ENCODE measurements at places on chromosomes 11 and 22. TPM values are rescaled to one million over a fixed set of nuclear protein-coding genes. Genes with fewer than 3 reads are reported as not detected.

DNA sequence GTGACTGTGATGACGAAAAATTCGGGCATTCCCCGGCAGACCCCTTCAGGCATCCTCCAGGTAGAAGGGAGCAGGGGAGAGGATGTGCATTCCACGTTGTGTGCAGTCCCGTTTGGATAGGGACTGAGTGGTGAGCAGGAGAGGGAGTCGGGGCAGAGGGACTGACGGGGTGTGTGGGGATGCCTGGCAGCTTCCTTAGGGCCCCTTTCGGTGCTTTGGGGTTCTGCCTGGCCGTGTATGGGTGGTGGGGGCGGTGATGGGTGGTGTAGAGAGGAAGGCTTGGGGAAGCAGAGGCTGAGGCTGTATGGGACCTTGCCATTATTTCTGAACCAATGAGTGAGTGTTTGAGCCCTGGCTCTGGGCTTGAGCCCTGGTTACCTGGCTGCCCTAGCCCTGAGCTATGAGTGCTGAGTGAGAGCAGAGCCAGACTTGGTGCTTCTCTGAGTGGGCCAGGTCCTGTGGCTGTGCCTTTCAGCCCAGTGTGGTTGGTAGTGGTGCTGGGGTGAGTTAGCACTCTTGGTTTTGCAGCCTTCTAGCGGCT lies 914 bp downstream of the INPPL1 start:
- DNase-seq: no peak

GRCh38 chr11:32184723-32185376 lies 94.0 kb downstream of the RCN1 start:
- no peak for DNase-seq

DNA sequence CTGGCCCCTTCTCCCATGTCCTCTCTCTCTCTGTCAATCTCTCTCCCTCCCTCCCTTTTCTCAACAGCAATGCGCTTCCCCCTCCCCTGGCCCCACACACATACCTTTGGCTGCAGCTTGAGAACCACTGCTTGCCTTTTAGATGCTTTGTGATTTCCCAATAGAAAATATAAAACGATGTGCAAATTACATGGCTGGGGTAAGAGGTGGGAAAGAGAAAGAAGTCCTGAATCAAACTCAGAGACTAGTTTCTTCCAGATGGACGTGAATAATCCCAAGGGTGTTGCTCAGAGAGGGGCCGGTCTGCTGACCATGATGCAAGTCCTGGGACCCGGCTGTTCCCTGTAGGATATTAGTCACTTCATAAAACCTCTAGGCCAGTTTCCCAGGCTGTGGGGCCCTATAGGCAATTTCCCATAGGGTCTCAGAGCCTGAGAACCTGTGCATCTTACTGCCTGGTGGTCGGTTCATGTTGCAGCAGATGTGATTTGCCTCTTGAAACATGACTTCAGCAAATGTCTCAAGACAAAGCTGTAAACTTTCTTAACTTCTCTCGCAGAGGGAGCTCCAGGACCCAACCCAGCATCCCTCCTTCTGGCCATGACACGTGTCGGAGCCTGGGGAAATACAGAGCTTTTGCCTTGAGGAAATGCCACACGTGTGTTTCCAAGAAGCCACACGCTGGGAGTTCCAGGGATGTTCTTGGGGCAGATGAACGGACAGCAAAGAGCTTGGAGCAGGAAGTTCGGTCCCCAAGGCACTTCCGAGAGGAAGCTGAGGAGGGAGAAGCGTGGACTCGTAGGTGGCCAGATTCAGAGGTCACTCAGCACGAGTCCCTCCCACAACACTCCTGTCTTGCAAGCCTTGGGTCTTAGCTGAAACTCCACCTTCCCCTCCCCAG lies 34.5 kb upstream of the ETS1 start:
- DNase-seq: no peak

- no peak for DNase-seq
Measured at GRCh38 chr11:30735946-30736345, 149.8 kb upstream of the MPPED2 start.

DNA sequence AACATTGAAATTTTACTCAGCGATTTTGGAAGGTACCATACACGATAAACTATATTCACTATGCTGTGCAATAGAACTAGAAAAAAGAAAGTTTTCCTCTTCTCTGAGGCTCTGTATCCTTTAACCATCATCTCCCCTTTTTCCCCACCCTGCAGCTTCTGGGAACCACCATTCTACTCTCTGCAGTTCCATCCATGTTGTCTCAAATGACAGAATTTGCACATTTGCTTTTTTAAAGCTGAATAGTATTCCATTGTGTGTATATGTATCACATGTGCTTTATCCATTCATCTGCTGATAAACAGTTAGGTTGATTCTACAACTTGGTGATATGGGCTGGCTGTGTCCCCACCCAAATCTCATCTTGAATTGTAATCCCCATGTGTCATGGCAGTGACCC lies 21.2 kb downstream of the TMEM123 start:
- DNase-seq: no peak

DNA sequence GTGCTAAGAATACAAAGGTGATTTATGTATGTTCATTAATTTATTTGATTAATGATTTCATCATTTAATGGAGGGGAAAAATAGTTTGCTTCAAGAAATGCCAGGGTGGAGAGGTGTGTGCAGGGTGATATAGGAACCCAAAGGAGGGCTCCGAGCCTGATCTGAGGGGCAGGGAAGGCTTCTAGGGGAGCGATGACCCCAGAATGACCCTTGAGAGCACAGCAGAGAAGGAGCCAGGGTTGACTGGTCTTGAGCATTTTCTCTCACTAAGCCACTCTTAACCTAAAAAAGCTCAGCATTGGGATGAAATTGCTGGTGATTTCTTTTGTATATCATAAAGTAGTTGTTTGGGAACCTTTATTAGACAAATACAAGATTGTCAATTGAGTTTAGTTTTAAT lies 35.1 kb downstream of the HIPK3 start:
- no peak for DNase-seq

DNA sequence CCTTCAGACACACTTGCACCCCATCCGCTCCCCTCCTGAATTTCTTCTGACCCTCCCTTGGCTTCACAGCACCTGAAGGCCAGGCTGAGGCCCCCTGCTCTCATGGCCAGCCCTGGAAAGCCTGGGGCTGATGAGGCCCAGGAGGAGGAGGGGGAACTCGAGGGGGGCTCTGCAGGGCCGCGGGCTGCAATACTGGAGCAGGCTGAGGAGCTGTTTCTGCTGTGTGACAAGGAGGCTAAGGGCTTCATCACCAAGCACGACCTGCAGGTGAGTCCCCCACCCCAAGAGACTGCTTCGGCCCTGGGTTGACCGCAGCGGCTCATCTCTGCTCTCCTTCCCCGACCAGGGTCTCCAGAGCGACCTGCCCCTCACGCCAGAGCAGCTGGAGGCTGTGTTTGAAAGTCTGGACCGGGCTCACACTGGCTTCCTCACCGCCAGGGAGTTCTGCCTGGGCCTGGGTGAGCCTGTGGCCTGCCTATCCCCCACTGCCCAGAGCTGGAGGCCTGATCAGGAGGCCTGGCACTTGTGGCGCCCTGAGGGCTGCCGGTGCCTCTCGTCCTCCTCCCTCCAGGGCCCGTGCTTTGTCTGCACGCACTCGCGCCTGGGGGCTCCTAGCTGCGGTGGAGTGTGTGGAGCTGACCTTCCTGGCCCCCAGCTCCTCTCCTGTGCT lies 922 bp downstream of the CRACR2B start:
- no peak for DNase-seq

- no peak for DNase-seq
Measured at GRCh38 chr11:2390091-2390724, 10.3 kb upstream of the TSSC4 start.

DNA sequence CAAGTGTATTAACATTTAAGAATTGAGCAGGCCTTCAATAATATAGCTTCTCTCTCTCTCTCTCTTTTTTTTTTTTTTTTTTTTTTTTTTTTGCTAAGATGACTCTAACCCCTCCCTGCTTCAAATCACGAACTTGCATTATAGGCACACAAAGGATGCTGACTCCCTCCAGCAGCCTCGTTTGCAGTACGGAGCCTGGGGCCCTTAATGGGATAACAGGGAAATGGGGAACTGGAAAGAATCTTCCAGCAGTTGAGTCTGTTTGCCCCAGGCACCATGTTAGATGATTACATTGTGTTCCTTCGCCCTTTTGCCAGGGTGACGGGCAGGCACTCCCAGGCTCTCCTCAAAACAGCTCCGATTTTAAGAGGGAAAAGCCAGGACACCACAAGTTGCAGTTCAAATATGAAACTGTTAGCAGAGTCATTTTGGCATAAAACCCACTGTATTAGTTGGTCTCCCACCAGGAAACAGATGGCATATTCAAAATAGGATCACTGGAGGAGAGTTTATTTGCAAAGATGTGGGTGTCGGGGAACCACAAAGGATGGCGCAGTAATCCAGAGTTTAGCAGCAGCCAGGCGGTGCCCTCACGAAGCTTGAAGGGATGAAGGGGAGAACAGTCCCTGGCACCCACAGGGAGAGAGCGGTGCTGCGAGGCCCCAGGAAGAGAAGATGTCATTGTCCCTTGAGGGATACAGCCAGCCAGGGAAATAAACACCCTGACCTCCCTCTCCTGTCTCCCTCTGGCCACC lies 26.5 kb upstream of the TREH start:
- no peak for DNase-seq

DNA sequence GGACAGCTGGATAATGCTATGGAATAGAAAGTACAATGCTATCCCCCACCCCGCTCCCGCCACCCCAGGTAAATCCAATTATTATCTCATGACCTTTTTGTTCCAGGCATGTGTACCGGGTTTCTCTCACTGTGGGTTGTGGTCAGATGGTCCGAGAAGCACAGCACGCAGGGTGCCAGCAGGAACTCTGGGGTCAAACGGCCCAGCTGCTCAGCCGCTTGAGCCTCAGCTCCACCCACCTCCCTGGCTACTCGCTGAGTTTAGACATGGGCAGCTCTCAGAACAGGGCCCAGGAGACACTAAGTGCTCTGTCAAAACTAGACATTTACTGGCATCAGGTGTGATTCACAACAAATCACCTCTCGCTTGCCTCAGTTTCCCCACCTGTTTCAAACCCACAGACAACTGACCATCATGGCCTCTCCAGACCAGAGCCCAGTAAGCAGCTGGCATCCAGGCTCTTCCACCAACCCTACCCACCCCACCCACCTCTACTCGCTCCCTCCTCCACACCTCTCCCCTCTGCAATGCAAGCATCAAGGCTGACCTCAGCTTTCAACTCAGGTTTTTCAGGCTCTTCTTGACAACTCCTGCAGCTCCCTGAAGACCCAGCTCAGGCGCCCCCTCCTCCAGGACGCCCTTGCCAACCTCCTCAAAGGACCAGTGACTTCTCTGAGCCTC lies 13.0 kb upstream of the MFNG start:
- DNase-seq: no peak

- no peak for DNase-seq
Measured at GRCh38 chr11:2382936-2383851, 6.1 kb downstream of the CD81 start.

GRCh38 chr11:8098879-8099278 lies 17.9 kb downstream of the TUB start:
- no peak for DNase-seq

- DNase-seq: no peak
Measured at GRCh38 chr11:45252134-45252856, 33.8 kb downstream of the SYT13 start.

DNA sequence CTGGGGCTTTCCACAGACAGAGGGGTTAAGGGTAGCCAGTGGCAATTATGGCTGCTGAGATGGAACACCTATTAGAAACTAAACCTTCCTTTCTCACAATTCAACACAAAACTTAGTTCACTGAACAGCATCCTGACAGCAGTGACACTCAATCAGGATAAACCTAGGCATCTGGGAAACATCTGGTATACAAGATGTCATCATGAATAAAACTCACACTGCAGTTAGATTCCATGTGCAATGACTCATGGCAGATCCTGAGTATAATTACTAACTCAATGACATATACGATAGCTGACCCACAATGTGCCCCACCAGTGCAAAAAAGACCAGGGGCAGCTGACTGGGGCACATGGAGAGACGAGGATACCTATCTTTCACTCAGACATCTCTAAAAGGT lies 17.7 kb downstream of the RBFOX2 start:
- no peak for DNase-seq

DNA sequence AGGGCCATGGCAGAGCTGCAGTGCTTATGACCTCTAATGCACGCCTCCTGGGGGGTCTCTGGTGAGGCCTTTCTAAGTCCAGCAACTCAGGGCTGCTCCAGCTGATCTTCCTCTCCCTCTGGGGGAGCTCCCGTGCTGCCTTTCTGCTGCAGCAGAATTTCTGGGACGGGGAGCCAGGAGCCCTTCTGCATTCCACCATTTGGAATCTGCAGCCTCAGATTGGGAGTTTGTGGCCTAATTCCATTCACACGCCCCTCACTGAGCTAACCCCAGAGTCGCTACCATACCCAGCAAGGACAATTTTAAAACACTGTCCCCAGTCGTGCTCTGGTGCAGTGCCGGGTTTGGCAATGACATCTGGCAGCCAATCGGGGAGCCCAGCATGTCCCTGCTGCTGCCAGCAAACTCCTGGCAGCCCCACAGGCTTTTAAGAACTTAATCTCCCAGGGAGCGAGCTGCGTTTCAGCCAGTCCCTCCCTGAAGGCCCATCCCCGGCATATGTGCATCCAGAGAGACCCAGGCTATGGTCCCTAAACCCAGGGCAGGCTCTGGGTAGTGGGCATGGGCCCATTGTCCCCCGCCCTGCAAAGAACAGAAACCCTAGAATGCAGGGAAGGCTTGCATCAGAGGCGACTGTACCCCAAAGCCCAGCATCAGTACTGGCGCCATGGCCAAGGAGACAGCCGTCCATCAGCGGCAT lies 4.7 kb downstream of the SHANK2 start:
- DNase-seq: no peak

DNA sequence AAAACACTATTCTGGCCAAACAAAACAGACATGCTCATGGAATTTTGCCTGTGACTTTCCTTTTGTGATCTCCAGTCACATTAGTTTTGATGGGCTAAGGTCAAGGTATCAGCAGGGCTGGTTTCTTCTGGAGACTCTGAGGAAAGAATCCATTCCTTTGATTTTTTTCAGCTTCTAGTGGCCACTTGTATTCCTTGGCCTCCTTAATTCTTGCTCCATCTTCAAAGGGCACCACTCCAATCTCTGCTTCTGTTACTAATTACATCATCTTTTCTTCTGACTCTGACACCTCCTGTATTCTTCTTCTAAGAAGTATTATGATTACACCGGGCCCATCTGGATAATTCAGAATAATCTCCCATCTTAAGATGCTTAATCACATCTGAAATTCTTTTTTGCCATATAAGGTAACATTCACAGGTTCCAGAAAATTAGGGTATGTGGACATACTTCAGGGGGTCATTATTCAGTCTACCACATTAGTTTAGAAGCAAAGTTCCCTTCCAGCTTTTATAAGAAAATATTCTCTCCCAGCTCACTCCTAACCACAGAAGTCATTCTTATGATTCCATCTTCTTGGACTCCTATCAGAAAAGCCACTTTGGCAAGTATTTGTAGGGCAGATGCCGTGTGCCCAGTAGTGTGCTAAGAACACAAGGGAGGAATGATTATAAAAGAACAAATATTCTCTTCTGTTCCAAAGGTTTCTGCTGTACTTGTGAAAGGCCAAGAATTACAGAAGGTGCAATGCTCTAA lies 56.4 kb upstream of the FSHB start:
- DNase-seq: no peak

Gene ARHGAP20
- 0.70 TPM for total RNA-seq

Gene DTX4
- 1.8 TPM for total RNA-seq

Gene CBLIF
- total RNA-seq: not detected
